ENCODE measurements at places on chromosomes 1 and 21.

DNA sequence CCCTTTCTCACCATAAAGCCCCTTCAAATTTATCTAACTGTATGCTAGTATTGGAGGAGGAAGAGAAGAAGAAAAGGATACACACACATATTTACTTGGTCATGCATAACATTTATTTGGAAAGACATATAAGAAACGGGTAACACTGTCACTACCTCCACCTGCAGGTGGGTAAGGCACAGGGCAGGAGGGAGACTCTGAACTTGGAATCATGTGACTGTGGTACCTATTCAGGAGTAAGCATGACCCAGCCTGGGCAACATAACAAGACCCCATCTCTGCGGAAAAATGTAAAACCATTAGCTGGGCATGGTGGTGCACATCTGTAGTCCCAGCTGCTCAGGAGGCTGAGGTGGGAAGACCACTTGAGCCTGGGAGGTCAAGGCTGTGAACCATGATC, 1.4 kb upstream of the PADI6 start:
- DNase-seq: no peak

- DNase-seq: no peak
Measured at GRCh38 chr1:30046751-30047150, 676.6 kb downstream of the MATN1 start.

GRCh38 chr1:159179906-159180305, 8.5 kb downstream of the CADM3 start:
- no peak for DNase-seq

DNA sequence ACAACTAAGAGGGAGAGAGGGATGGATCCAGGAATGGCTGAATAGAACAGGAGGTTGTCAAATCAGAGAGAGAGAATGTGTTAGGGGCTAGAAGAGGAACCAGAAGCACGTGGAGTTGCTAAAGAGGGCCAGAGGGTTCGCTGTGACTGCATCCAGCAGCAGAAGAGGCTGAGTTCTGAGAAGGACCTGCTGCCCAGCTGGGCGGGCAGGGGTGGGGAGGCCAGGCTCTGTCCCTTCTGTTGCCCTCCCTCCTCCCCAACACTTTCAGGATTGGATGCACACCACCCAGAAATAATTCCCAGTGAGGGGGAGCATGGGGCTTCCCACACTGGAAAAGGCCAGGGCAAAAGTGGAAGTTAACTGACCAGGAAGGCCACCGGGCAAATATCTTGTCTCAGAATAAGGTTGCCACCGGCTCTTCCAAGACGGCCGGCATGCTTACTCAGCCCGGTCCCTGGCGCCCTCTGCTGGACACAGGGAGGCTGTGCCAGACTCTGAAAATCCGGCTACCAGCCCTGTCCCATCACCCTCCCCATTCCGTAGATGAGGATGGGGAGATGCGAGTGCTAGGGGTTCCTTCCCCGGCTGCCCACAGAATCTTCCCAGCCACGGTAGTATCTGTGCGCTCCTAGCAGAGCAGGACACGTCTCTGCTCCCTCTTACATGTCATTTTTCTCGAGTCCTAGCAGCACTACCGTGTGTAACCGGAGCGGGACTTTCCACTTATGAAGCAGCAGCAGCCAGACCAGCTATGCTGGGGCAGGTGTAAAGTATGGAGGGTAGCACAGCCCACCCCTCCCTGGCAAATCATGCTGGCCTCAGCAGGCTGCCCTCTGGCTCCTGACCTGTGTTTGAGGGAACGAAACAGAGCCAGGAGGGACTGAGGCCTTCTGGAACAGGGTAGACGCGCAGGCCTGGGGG, 46.8 kb upstream of the A3GALT2 start:
- DNase-seq: peak; percentile 73

GRCh38 chr1:52153010-52153409, 11.1 kb downstream of the ZFYVE9 start:
- no peak for DNase-seq
